HuH-7 (cell line): ENCODE measurements at places on chromosomes 6 and 20.

DNA sequence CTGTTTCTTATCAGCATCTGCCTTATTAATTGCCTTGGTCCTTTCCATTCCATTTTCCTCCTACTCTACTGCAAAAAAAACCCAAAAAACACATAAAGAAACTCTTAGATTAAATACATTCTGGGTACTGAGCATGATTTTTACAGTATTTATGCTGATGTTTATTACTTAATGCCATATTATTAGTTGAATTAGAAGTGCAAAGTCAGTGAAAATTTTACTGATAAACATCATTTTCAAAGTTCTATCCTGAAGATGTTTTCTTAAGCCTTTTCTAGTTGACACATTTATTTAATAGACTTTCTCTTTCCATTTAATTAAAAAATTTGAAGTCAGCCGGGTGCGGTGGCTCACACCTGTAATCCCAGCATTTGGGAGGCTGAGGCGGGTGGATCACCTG, 236.0 kb upstream of the RUNX2 start:
- no peak for DNase-seq

- no peak for DNase-seq
These were observed 94.0 kb downstream of the SGK1 start for GRCh38 chr6:134223796-134224420.

DNA sequence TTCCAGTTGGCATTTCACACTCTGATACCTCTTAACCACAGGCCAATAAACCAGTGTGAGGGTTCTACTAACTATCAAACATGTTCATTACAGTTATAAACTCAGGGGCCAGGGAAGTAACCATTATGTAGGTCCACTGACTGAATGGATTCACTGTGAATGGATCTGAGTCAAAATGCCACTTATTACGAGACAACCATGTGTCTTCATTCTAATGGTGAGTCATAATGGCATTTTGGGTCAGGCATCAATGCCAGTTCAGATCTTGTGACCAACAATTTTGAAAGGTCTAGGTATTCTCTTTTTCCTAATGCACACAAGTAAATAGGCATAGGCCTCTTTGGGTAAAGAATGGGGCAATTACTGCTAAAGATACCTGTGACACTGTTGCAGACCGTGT, 112.2 kb upstream of the HEY2 start:
- DNase-seq = no peak

DNA sequence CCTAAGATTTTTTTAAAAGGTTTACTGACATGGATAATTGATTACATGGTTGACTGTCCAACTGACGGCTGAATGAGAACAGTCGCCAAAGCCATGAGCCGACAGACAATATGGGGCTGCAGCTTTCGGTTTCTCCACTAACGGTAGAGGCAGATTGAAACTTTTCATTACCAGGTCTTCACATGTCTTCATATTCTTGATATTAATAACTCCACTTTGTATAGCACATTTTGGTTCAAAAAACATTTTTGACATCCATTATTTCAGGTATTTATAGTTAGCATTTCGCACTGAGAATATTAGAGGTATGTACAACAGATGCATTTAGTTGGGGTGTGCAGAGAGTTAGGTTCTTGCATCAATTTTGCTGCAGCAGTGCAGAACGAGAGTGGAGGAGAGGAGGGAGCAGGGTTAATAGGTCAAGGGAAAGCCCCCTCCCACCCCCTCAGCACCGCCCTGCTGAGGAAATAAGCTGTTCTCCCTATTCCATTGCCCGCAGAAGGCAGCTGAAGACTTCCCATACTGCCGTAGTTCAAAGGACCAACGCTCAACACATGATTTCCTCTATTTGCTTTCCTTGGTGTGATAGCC, 73.6 kb upstream of the ADTRP start:
- DNase-seq = no peak

GRCh38 chr20:8089668-8090067, 42.4 kb upstream of the PLCB1 start:
- no peak for DNase-seq

DNA sequence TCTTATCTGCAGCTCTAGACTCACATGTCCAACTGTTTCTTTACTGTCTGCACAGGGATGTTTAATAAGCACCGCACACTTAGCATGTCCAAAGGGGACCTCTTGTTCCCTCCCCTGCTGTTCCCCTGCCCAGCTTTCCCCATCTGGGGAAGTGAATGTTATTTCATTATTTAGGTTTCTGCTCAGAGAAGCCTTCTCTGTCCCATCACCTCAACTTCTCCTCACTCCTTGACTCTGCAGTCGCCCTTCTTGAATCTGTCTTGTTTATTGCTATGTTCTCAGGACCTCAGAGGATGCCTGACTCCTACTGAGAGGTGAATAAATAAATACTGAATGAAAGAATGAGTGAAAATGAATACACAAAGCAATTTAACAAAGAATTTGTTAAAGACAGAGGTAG, 121.0 kb downstream of the SASH1 start:
- DNase-seq = no peak

DNA sequence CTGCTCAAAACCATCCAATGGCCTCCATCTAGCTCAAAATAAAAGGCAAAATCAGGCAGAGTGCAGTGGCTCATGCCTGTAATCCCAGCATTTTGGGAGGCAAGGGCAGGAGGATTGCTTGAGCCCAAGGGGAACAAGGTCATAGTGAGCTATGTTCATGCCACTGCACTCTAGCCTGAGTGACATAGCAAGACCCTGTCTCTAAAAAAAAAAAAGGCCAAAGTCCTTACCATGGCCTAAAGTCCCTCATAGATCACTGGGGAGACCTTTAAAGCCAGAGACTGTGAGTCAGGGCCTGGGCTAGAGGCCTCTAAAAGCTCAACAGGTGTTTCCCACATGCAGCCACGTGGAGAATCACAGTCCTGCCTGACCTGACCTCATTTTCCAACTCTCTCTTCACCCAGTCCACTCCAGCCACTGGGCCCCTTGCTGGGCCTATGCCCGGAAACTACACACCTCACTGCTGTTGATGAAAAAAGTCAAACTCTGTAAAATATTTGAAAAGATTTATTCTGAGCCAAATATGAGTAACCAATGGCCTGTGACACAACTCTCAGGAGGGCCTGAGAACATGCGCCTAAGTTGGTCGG, 28.2 kb upstream of the TAB2 start:
- DNase-seq = no peak

DNA sequence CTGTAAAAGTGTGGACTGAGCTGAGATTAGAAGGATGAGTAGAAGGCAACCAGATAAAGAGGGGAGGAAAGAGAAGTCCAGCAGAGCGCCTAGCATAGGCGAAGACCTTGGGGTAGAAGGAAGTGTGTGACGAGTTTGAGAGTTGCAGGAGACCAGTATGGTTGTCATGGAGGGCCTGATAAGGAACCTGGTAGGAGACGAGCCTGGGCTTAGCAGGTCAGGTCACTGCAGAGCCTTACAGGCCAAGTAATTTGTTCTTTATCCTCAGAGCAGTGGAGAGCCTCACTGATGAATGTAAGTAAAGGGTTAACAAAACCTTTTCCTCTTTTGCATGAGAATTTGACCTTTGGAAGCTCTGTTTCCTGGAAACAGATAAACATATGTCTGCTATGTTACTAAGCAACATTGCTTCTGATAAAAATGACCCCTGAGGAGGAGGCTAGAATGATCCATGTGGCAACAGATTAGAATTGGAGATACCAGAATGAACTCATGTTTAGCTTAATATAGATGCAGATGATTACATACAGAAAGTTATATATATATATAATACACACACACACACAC, 2.9 kb upstream of the TMEM74B start:
- DNase-seq = peak; percentile 63

DNA sequence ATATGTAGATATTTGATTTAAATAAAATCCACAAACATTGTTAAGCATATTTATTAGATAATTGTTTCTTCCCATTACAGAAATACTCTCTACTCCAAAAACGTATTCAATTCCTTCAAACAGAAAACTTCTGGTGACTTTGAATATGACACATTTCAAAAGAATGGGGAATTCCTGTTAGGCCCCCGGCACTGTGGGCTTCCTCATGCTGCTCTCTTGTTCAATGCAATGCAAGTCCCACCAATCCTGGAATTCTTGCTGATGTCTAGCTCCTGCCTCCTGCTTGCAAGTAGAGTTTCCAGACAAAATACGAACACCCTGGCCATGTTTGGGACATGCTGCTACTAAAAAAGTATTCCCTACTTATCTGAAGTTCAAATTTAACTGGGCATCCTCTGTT, 544.1 kb downstream of the QKI start:
- no peak for DNase-seq

- DNase-seq = peak; percentile 56
These were observed 639 bp upstream of the RCAN2 start for GRCh38 chr6:46491628-46492547.

DNA sequence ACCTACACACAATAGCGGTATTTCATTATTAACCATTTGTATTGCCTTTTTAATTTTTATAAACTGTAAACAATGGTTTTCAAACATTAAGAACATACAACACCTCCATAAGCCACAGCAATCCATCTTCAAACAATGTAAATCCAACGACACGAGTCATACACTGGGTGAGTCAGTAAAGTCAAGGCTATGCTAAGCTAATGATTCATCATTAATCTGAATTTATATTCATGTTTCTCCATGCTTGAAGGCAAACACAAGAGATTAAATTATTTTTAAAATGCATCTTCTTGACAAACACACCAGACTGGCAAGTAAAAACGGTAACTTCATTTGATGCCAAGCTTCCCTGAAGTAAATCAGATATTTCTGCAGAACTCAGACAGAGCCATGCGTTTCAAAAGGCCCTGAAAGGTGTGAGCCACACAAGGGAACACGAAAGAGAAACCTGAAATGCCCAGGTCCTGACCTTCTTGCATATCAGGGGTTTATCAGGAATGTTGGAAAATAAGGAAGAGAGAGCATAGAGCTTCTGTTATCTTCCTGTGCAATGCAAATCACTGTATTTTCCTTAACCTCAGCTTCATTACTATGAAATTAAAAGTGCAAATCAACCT, 162.5 kb downstream of the ALDH8A1 start:
- no peak for DNase-seq

DNA sequence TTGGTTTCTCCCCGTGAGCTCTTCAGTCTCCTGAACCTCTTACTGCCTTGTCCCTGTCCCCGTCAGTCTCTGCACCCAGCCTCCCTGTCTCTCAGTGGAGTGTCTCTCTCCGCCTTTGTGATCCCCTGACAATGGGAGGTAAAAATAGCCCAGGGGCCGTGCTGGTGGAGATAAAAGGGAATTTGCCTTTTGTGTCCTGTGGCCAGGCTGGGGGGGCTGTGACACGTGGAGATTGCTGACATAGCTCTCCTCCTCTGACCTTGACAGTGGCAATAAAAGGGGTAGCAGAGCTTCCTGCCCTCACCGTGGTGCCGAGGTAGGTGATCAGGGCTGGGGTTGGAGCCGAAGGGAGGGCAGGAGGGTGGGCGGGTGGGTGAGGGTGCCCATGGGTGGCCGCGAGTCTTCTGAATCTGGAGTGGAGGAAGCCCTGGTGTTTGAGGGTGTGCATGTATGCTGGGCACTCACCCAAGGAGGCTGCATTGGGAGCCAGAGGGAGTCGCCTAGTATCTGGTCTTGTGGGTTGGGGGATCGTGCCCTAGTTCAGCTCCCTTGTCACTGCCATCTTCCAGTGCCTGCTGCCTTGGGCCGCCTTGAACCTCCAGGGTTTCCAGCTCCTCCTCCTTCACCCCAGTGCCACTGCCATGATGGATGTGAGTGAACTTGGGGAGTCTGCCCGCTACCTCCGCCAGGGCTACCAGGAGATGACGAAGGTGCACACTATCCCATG, 21.9 kb downstream of the MYH7B start:
- DNase-seq = no peak

DNA sequence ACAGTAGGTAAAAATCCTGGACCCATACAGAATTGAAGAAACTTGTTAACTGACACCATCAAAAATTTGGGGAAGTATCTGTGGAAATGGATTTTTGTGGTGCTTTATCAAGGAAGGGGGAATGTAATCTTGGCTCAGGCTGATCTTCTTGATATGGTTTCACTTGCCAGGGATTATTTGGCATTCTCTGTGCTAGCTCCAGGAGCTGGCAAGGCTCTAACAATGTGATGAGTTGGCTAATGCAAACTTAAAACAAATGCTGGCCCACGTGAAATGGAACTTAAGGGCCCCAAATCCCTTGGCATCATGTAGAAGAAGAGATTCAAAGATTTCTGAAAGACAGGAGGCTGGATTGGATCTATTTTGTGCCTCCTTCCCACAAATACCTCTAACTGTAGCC, 13.1 kb downstream of the KCNS1 start:
- no peak for DNase-seq

- no peak for DNase-seq
These were observed 385.3 kb upstream of the SULF2 start for GRCh38 chr20:48170625-48171024.

- DNase-seq = no peak
These were observed 10.0 kb downstream of the TRERF1 start for GRCh38 chr6:42441697-42442081.

- DNase-seq = no peak
These were observed 69.8 kb upstream of the NOTCH4 start for GRCh38 chr6:32293695-32294094.

- no peak for DNase-seq
These were observed 31.9 kb downstream of the C6orf89 start for GRCh38 chr6:36917541-36918193.

- peak; percentile 31 for DNase-seq
These were observed 61.9 kb downstream of the GPR6 start for GRCh38 chr6:110039981-110040383.

- DNase-seq = peak; percentile 65
These were observed 638 bp upstream of the PPP1R18 start for GRCh38 chr6:30686908-30687658.

DNA sequence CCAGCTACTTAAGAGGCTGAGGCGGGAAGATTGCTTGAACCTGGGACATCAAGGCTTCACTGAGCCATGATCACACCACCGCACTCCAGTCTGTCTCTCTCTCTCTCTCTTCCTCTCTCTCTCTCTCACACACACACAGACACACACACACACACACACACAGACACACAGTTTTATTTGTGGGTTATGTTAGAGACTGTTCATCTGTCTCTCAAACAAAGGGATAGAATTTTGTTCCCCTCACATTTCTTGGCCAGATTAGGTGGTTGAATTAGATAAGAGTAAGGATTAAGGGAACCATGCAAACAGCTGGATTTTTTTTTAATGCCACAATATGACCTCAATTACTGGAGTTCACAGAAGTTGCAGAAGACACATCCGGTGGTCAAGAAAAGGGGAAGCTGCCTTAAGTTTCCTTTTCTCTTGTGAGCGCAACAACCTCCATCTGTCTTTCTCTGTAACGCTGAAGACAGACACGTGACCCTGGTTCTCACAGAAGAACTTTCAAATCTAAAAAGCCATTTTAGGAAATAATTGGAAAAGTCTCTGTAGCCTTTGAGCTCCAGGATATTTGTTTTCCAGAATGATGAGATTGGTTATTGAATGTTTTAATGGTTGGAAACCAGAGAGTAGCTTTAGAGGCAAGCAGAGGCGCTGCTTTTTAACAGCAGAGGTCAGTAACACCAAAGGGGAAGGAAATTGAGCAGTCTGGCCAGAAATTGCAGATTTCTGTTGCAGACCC, 32.9 kb upstream of the LGSN start:
- DNase-seq = no peak

GRCh38 chr6:292506-293192, 362 bp downstream of the DUSP22 start:
- DNase-seq = peak; percentile 23
